GOT3 (cell line): ENCODE measurements at places on chromosomes 12 and 14.

GRCh38 chr12:56683-57346 is 9.8 kb upstream of the IQSEC3 start:
- DNase-seq: no peak

DNA sequence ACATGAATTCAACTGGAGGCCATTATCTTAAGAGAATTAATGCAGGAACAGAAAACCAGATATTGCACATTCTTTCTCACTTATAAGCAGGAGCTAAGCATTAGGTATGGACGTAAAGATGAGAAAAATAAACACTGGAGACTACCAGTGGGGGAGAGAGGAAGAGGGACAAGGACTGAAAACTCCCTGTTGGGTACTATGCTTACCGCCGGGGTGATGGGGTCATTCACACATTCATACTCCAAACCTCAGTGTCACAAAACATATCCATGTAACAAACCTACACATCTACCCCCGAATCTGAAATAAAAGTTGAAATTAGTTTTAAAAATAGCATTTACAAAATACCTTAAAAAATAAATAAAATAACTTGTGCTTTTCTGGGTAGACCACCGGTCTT is 80.8 kb upstream of the RAP1B start:
- DNase-seq: no peak

DNA sequence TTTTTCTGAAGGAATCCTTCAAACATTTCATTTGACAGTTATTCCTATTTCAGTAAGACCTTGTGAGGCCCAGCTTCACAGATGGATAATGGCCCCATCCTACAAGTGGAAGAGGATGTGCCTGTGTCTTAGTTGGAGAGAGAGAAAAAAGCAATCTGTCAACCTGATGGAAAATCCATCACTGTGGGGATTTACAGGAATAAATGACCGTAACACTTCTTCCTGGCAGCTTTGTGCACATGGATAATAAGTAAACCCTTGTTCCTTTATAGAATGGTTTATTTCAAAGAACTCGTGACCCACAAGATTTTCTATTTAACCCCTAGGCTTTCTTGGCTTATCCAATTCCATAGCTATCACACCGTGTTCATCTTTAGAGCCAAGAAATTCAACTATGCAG is 121.4 kb upstream of the PCED1B start:
- DNase-seq: no peak

DNA sequence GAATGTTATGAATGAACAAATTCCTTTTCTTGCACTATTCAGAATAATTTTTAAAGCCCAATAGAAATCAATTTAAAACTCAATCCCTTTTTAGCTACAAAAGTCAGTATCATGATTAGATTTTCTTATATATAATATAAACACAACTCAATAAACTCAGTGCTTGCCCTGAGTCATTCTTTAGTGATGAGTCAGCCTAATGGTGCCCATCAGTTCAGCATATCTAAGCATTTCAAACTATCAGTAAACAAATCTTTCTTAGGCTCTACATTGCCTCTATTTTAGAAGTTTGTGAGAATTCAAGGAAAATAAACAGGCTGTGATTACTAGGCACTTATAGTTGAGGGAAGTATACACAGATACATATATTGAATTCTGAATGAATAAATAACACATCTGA is 179.6 kb downstream of the NELL2 start:
- DNase-seq: no peak

DNA sequence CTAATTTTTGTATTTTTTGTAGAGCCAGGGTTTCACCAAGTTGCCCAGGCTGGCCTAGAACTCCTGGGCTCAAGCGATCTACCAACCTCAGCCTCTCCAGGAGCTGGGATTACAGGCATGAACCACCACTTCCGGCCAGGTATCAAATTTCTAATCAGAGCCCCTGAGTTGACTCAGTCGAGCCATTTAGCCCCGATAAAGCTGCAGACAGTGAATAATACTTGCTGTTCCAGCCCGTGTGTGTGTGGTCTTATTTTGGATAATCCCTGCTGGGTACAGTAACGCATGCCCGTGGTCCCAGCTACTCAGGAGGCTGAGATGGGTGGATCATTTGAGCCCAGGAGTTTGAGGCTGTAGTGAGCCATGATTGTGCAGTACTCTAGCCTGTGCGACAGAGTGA is 57.0 kb downstream of the TEAD4 start:
- DNase-seq: no peak

GRCh38 chr14:64187331-64187730 is 106.8 kb downstream of the ESR2 start:
- no peak for DNase-seq

DNA sequence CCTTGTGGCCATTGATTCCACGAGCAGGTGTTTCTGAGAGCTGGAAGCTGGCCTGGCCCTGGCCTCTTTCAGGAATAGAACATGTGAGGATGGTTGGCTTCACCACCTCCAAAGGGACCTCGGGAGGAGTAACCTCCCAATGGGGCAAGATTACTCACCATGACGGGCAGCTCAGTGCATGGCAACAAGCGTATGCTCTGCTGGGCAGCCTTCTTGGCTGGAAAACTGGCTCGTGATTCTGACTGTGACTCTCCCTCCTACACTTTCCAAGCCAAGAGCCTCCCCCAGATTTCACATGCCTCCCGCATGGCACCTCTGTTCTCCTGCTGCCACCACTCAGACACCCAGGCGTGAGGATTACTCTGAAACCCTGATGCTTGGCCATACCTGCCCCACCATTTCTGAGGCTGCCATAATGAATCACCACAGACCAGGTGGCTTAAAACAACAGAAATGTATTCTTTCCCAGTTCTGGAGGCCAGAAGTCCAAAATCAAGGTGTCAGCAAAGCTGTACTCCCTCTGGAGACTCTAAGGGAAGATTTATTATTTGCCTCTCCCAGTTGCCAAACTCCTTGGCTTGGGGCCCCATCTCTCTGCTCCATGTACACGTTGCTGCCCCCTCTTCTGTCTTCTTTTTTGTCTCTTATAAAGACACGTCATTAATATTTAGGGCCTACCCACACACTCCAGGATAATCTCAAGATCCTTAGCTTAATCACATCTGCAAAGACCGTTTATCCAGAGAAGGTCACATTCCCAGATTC is 215.9 kb downstream of the CHST11 start:
- DNase-seq: peak; percentile 4

DNA sequence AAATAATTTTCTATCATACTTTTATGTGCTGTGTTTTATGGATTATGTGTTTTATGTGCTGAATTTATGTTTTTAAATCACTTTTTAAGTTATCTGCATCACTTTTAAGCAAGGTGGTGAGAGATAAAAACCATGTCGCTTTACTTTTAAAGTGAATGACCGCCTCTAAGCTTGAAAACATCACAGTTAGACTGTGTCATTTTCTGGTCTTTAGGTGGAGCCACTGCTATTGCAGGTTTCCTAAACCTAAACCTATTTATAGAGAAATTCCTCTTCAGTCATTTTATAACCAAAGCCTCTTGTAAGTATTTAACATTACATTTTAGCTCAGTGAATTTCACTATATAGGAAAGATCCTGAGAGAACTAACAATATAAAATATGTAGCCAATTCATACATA is 21.0 kb upstream of the MDM2 start:
- DNase-seq: no peak

DNA sequence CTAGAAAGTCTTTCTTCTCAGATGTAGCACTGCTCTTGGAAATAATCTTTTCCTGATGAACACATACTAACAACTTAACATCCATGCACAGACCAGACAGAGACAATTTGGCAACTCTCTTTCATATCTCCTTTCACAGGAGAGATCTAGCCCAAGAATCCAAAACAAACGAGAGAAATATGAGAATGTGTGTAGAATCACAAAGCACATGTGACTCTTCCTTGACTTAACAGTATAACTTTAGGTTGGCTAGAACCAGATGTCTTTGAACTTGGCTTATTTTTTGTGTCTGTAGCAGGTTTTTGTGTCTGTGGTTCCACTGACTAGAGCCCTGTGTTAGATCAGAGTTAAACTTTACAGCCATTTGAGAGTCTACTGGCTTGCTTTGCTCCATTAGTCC is 114.2 kb downstream of the STXBP6 start:
- DNase-seq: no peak

DNA sequence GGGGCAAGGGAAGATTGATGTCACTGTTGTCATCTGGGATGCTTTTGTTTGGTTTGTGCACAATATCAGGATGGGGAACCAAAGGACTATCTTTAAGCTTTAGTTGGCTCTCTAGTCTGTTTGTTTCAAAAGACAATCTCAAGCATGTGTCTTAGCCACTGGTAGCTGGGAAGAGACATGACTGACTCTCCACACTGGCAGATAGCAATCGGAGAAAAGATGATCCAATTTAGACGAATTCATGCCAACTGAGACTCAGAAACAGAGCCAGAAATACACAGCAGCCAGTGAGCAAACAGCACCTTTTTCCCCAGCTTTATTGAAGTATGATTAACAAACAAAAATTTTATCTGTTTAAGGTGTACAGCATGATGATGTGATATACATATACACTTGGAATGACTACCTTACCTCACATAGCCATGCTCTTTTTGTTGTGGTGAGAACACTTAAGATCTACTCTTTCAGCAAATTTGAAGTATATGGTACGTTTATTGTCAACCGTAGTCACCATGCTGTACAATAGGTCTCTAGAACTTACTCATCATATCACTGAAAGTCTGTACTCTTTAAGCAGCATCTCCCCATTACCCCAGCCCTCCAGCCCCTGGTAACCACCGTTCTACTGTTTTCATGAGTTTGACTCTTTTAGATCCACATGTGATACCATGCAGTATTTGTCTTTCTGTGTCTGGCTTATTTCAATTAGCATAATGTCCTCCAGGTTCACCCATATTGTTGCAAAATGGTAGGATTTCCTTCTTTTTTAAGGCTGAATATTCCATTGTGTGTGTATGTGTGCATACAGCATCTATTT is 50.6 kb downstream of the DUSP16 start:
- DNase-seq: no peak

GRCh38 chr14:94485944-94486841 is 10.2 kb upstream of the SERPINA9 start:
- DNase-seq: peak; percentile 8

DNA sequence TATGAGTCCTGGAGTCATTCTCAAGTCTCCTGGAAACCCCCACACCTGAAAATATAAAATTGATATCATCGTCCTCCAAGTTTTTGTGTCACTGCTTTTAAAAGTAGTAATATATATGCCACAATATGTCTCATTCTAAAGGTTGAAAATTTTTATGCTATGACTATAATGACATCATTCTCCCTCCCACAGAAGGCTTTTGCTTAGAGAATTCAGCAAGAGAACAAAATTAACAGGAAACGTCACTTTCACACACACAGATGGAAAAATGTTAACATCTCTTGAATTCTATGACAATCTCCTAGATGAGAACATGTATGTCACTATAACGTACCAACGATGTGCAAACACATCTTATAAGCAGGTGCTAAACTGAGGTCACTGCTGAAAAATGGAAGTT is 498.3 kb downstream of the FOXG1 start:
- DNase-seq: no peak

DNA sequence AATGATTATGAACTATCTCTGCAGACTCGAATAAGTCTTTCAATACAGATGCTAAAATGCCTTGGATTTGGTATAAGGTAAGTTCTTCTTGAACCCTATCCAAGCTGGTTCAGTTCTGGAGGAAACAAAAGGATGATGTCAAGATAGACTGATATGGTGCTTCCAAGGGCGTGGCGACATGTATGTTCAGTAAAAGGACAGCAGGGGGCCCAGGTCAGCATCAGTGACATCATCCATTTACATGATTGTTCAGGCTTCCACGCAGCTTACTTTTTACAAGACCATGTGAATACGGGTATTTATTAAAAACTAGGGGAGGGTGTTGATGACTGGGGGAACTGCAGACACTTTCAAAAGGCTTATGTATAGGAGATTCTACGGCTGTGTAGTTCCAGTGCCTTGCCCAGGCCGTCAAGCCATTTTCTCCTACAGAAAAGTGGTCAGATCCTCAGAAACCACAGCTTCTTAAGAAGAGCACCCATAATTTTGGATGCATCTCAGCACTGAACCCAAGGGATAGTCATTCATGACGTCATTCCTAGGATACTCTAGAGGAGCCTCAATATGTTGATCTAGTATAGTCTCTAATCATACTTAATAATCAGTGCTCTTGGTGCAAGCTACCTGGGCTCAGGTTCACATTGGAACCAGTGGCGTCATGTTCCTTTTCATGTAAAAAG is 527.7 kb downstream of the FUT8 start:
- no peak for DNase-seq

GRCh38 chr12:38664661-38665269 is 240.6 kb downstream of the CPNE8 start:
- DNase-seq: no peak

DNA sequence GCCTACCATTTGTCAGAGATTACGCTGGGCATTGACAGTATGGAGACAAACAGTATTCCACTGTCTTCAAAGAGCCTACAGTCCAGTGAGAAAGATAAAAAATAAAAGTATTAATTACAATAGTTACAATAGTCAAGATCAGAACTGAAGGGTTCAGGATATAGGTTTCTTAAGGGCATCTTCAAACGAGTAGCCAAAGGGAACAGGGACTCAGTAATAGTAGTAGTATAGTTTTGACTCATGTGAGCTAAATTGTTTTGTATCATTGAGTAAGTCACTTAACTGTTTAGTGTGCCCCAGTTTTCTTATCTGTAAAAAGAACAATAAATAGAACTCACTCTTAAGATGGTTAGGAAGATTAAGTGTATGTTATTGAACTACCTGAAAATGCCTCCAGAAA is 123.6 kb downstream of the METTL25 start:
- DNase-seq: no peak

GRCh38 chr12:127360580-127360979 is 906.4 kb upstream of the TMEM132C start:
- DNase-seq: no peak

- no peak for DNase-seq
Measured at GRCh38 chr14:100159094-100159864, at the start of gene DEGS2. DEGS2 (minus strand) TSS chr14:100159645; CDS start chr14:100159587, 58 bp downstream.

GRCh38 chr12:99609455-99610181 is 37.9 kb upstream of the GARIN6 start:
- no peak for DNase-seq

- no peak for DNase-seq
Measured at GRCh38 chr12:77685112-77685511, 145.6 kb upstream of the NAV3 start.

GRCh38 chr12:124002021-124002644 is 29.1 kb downstream of the ZNF664 start:
- no peak for DNase-seq

DNA sequence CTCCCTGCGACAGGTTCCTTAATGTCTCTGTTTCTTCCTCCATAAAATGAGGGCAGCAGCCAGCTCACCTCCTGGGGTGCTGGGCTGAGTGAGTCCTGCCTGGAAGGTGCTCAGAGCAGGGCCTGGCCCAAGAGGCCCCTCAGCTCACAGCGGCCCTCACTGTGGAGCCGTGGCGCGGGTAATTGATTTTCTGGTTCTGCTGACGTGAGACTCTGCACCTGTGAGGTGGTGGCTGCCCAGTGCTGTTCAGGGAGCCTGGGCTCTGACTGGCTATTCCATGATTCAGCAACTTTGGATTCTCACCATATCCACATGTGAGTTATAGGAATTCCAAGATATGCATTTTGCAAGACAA is 266.6 kb downstream of the ADGRD1 start:
- no peak for DNase-seq

- DNase-seq: no peak
Measured at GRCh38 chr12:82826505-82826904, 139.8 kb downstream of the TMTC2 start.

- DNase-seq: no peak
Measured at GRCh38 chr14:56795284-56795622, 15.0 kb downstream of the OTX2 start.

- DNase-seq: no peak
Measured at GRCh38 chr12:102631274-102631673, 150.9 kb upstream of the IGF1 start.
